Thoracic aorta (tissue), 2 donors: ENCODE measurements at places on chromosomes 7 and 10. TPM values are rescaled to one million over a fixed set of nuclear protein-coding genes. Genes with fewer than 3 reads are reported as not detected.
A peak's percentile ranks its signal among the peaks of the same experiment; 100 is the strongest.

DNA sequence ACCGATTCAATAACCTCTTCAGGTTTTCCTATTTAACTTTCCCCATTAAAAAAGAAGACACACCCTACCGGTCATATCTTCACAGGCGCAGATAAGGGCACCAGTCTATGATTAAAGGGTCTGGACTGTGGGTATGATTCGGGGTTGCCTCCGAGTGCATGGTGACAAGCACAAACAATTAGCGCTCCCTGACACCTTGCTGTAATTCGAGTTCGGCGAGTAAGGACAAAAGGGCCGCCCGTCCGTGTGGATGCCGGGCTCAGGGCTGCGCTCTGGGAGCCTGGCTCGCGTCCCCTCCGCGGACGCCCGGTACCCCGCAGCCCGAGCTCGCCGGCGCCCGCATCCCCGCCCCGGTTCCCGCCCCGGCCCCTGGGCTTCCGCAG, 111.9 kb upstream of the RHEB start:
- DNase-seq: no peak
- no peaks in the 10 kb centered on the region for H3K36me3 ChIP-seq
- peaks cover 26% of the 10 kb centered on the region for H3K4me1 ChIP-seq
- H3K27ac ChIP-seq: peak overlapping the region; percentile 90
- no peaks in the 10 kb centered on the region for H3K27me3 ChIP-seq
- peak overlapping the region; percentile 80 for H3K4me3 ChIP-seq

- H3K36me3 ChIP-seq: no peaks in the 10 kb centered on the region
- DNase-seq: no peak
- H3K4me1 ChIP-seq: no peaks in the 10 kb centered on the region
- no peak overlapping the region for H3K27ac ChIP-seq
- H3K27me3 ChIP-seq: no peaks in the 10 kb centered on the region
Measured at GRCh38 chr10:116627386-116627933, 6.7 kb downstream of the PNLIPRP2 start.

GRCh38 chr10:122140941-122141623, 130.0 kb upstream of the BTBD16 start:
- no peaks in the 10 kb centered on the region for H3K27me3 ChIP-seq
- H3K4me3 ChIP-seq: peak overlapping the region; percentile 55
- DNase-seq: peak; percentile 94
- peaks cover 3% of the 10 kb centered on the region for H3K36me3 ChIP-seq

GRCh38 chr7:2608921-2609411, 22.8 kb upstream of the TTYH3 start:
- H3K4me3 ChIP-seq: no peak overlapping the region
- H3K36me3 ChIP-seq: no peaks in the 10 kb centered on the region
- peaks cover 37% of the 10 kb centered on the region for H3K4me1 ChIP-seq
- no peak overlapping the region for H3K27ac ChIP-seq
- no peaks in the 10 kb centered on the region for H3K27me3 ChIP-seq

GRCh38 chr10:6928586-6928985, 348.5 kb upstream of the PRKCQ start:
- H3K27me3 ChIP-seq: no peaks in the 10 kb centered on the region
- no peak overlapping the region for H3K27ac ChIP-seq
- no peak for DNase-seq

GRCh38 chr10:93180482-93180931, 106.8 kb downstream of the CYP26A1 start:
- H3K27ac ChIP-seq: peak overlapping the region; percentile 26
- DNase-seq: peak; percentile 5
- no peaks in the 10 kb centered on the region for H3K27me3 ChIP-seq
- peaks cover 5% of the 10 kb centered on the region for H3K4me1 ChIP-seq

GRCh38 chr10:3389130-3389529, 216.5 kb upstream of the PITRM1 start:
- DNase-seq: no peak
- no peak overlapping the region for H3K4me3 ChIP-seq
- H3K36me3 ChIP-seq: no peaks in the 10 kb centered on the region
- no peak overlapping the region for H3K27ac ChIP-seq
- no peaks in the 10 kb centered on the region for H3K4me1 ChIP-seq
- no peaks in the 10 kb centered on the region for H3K27me3 ChIP-seq

HMX3 gene
- total RNA-seq: not detected

- peaks cover 12% of the 10 kb centered on the region for H3K4me1 ChIP-seq
- no peak for DNase-seq
- H3K36me3 ChIP-seq: peaks cover 5% of the 10 kb centered on the region
- no peak overlapping the region for H3K27ac ChIP-seq
Measured at GRCh38 chr7:143877098-143877497, 24.9 kb downstream of the TCAF1 start.

SPDYE6 gene
- total RNA-seq: not detected

DNA sequence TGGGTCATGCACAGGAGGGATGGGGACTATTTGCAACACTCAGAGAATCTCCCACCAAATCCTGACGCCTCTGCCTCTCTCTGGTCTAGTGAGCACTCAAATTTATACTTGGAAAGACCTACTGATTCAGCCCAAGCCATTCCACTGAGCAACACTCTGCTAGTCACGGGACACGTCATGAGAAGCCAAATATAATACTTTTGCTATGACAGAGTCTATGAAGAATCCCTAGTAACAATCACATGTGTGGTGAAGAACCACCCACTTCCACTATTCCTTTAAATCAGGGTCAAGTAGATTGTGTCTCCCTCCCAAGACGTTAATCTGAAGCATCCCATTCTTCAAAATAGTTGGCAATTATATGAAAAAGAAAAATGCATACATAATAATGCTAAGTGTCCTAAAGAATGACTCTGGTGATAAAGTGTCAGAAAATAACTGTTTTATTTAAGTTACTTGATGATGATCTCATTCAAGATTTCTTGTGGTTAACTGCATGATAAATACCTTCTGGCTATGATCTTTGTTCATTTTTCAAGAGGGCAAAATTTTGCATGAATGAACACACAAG, 28.5 kb downstream of the CHCHD3 start:
- H3K27me3 ChIP-seq: no peaks in the 10 kb centered on the region
- H3K27ac ChIP-seq: peak overlapping the region; percentile 79
- no peaks in the 10 kb centered on the region for H3K36me3 ChIP-seq
- peak overlapping the region; percentile 41 for H3K4me3 ChIP-seq
- peaks cover 43% of the 10 kb centered on the region for H3K4me1 ChIP-seq

DNA sequence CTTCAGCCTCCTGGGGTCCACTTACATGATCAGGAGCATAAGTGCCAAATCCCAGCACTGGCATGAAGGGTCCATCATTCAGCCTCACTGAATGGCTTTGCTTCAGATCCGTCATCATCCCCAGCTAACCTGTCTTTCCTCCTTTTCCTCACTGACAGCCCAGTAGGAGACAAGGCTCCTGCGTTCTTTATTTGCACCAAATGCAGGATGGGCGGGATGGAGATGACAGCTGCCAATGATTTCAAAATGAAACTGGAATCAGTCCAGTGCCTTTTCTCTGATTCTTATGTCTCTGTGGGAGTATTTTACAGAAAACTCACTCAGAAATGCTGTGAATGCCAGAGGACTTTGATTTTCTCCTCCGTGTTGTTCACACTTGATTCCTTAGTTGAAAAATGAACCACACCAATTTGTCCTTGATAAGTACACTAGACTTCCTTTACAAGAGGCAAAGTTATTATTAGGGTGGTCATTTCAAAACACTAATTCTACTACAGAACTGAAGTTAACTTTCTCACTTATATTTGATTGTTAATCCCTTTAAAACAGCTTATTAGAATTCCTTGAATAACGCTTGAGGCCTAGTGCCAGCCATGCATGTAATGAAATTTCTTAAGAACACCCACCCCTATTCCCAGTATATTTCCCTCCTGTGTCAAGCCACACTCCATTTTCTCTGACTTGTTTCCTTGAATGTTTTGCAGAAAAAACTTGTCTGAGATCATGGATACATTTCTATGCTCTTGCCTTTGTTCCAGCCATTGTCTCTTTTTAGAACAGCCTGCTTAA, at the start of gene AKR1C8:
AKR1C8 (minus strand) TSS at position 164 of the 789 bp plus-strand sequence; CDS start at position 118, 46 bp downstream.
- no peak for DNase-seq
- H3K4me3 ChIP-seq: no peak within 1 kb of the TSS
- no peaks in the 10 kb centered on the region for H3K4me1 ChIP-seq
- no peaks in the 10 kb centered on the region for H3K27me3 ChIP-seq

- H3K36me3 ChIP-seq: no peaks in the 10 kb centered on the region
- no peak for DNase-seq
- H3K4me1 ChIP-seq: no peaks in the 10 kb centered on the region
- no peaks in the 10 kb centered on the region for H3K27me3 ChIP-seq
- H3K27ac ChIP-seq: no peak overlapping the region
Measured at GRCh38 chr10:79038841-79039201, 29.9 kb upstream of the ZMIZ1 start.

DNA sequence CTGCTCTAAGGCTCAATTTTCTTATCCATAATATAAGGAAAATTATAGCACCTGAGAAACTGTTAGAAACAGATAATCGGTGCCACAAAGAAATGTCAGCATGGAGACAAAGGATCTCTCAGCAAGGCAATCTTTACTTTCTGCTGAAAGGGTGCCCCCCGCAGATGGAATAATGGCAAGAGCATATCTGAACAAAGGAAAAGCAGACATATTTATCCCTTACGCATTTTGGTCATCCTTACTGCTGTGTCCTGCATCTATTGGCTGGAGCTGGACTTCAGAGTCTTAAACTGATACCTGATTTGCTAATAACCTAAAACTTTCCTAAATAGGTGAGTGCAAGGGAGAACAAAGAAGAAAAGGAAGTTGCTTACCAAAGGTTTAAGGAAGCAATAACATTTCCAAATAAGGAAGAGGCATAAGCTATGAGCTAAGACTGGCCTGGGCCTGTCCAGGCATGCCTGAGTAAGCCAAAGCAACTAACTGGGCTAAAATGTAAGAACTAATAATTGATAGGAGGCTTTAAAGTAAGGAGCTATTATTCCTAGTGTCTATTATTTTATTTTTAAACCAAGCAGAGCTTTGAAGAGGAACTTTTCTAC, 39.6 kb upstream of the ELMO1 start:
- H3K27ac ChIP-seq: no peak overlapping the region
- DNase-seq: no peak
- no peak overlapping the region for H3K4me3 ChIP-seq
- no peaks in the 10 kb centered on the region for H3K4me1 ChIP-seq

GRCh38 chr10:77905086-77905748, 21.3 kb downstream of the DLG5 start:
- peaks cover 52% of the 10 kb centered on the region for H3K4me1 ChIP-seq
- H3K36me3 ChIP-seq: no peaks in the 10 kb centered on the region
- H3K27me3 ChIP-seq: no peaks in the 10 kb centered on the region
- no peak overlapping the region for H3K27ac ChIP-seq
- no peak overlapping the region for H3K4me3 ChIP-seq
- DNase-seq: no peak

DNTT gene
- total RNA-seq: not detected

TMEM270 gene
- total RNA-seq: not detected

GRCh38 chr10:7788639-7789286, 786 bp downstream of the ATP5F1C start:
- H3K4me3 ChIP-seq: peak overlapping the region; percentile 86
- H3K36me3 ChIP-seq: no peaks in the 10 kb centered on the region
- H3K27me3 ChIP-seq: no peaks in the 10 kb centered on the region
- no peak for DNase-seq
- peaks cover 44% of the 10 kb centered on the region for H3K4me1 ChIP-seq

LRIT1 gene
- not detected for total RNA-seq

GRCh38 chr10:37489658-37490003, 364.2 kb downstream of the ANKRD30A start:
- no peak for DNase-seq
- no peaks in the 10 kb centered on the region for H3K4me1 ChIP-seq
- H3K4me3 ChIP-seq: no peak overlapping the region
- H3K36me3 ChIP-seq: no peaks in the 10 kb centered on the region
- H3K27me3 ChIP-seq: no peaks in the 10 kb centered on the region

GRCh38 chr10:96236090-96236478, 35.3 kb downstream of the BLNK start:
- no peaks in the 10 kb centered on the region for H3K27me3 ChIP-seq
- no peak overlapping the region for H3K4me3 ChIP-seq
- H3K4me1 ChIP-seq: peaks cover 1% of the 10 kb centered on the region
- DNase-seq: no peak
- H3K27ac ChIP-seq: no peak overlapping the region

GRCh38 chr10:30374353-30374752, 25.3 kb upstream of the MTPAP start:
- H3K4me1 ChIP-seq: no peaks in the 10 kb centered on the region
- H3K27ac ChIP-seq: no peak overlapping the region
- no peak overlapping the region for H3K4me3 ChIP-seq
- H3K27me3 ChIP-seq: no peaks in the 10 kb centered on the region
- no peak for DNase-seq
- H3K36me3 ChIP-seq: no peaks in the 10 kb centered on the region

GRCh38 chr10:5411941-5412276, 448 bp upstream of the NET1 start:
- DNase-seq: no peak
- no peaks in the 10 kb centered on the region for H3K27me3 ChIP-seq
- peak overlapping the region; percentile 87 for H3K27ac ChIP-seq
- H3K4me3 ChIP-seq: peak overlapping the region; percentile 76

DNA sequence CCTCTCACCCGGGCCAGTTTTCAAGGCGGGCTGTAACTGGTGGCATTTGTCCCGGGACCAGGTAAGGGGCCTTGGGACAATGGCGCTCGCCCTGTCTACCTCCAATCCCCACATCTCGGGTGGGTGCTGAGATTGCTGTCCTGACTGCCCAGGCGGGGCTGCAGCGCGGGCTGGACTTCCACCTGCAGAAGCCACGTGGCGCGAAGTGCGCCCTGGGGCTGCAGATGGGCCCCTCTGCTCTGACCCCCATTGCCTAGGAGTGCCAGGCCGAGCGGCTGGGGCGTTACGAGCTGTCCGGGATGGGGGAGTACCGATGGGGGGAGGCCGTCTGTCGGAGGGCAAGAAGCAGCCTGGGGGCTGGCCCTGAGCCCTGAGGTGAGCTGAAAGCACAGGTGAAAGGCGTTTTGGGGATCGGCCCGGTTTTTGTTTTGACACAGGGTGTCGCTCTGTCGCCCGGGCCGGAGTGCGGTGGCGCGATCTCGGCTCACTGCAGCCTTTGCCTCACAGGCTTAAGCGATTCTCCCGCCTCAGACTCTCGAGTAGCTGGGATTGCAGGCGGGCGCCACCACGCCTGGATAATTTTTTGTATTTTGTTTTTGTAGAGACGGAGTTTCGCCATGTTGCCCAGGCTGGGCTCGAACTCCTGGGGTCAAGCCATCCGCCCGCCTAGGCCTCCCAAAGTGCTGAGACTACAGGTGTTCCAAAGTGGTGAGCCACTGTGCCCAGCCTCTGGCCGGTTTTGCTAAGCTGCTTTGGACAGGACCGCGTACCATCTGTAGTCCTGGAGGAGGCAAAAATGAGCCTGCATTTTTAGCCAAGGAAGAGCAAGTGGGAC, at the start of gene SFXN2:
SFXN2 (plus strand) TSS at position 16 of the 835 bp plus-strand sequence. CDS start 12,001 bp downstream, outside the sequence.
- peak within 1 kb of the TSS; percentile 85 for H3K4me3 ChIP-seq
- DNase-seq: no peak
- peak within 1 kb of the TSS; percentile 51 for H3K27ac ChIP-seq
- no peaks in the 10 kb centered on the region for H3K36me3 ChIP-seq
- H3K4me1 ChIP-seq: peaks cover 12% of the 10 kb centered on the region
- no peaks in the 10 kb centered on the region for H3K27me3 ChIP-seq

GRCh38 chr7:6376820-6377219, 70.9 kb downstream of the DAGLB start:
- peak overlapping the region; percentile 90 for H3K4me3 ChIP-seq
- no peaks in the 10 kb centered on the region for H3K36me3 ChIP-seq
- no peak for DNase-seq
- no peak overlapping the region for H3K27ac ChIP-seq
- peaks cover 56% of the 10 kb centered on the region for H3K4me1 ChIP-seq
